Foreskin keratinocyte (primary cell): ENCODE measurements at places on chromosomes 12 and 14.
A peak's percentile ranks its signal among the peaks of the same experiment; 100 is the strongest.

DNA sequence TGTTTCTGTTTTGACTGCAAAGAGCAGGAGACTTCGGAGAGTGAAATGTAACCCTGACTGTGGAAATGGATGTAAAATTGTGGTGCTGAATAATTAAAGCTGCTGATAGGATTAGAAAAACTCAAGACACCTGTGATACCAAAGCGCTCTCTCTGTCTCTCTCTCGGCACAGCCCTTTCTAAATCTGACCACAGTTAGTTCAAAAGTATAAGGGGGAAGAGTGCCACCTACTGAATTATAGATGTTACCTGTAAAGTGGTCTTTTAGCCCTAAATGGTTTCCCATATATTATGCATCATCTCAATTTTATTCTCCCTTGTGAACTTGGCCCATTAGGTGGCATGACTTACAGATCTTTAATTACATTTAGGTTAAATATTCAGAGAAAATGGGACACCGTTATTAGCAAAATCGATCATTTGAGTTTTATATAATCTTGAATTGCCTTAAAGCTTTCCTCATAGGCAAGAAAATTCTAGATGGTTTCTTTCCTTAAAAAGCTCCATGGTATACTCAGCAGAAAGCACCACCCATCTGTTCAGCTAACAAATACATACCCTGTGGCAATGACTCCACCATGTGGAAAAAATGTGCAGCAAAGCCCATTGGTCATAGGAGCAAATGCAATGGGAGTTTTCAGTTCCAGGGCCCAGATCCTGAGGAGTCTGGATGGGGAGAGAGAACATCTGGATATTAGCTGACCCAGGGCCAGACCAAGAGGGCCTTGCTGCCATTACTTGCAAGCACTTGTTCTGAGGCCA, 18.1 kb downstream of the RFC5 start:
- no peak for DNase-seq

DNA sequence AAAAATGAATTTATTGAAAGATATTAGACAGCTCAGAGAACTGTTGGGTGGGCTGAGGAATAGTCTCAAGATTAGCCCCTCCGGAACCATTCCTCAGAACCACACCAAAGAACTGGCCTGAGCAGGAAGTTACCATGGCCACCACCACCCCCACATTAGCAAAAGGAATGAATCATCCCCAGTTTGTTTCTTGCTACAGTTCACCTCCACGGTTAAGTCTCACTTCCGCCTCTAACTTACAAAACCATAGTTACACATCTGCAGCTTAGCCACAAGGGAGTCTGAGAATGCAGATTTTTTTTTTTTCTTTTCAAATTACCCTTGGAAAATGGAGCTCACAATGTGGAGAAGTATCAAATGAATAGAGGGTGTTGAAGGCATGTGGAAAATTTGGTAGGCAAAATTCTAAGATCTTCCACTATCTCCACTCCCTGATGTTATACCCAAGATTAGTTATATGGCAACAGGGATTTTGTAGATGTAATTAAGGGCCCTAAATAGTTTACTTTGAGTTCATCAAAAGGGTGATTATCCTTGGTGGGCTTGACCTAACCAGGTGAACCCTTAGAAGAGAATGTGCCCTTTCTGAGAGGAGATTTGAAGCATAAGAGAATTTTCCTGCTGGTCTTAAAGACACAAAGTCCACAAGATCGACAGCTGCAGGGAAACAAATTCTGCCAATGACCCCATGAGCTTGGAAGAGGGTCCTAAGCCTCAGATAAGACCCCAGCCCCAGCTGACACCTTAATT, 129.8 kb upstream of the KRR1 start:
- DNase-seq = peak; percentile 90

DNA sequence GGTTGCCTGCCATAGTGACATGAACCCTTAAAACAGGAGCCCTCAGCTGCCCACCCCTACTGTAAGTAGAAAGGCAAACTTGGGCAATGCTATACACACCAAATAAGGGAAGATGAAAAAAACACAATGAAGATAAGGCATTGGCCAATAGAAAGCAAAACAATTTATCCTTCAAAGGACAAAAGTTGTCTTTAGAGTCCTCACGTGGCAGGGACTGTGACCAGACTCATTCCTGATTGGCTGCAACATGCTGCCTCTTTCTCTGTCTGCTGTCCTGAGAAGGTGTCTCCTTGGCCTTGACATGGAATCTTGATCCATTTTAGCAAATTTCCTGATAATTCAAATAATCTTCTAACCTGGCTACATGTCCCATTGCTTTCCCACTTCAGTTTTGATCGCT, 131.9 kb downstream of the GPR135 start:
- no peak for DNase-seq

DNA sequence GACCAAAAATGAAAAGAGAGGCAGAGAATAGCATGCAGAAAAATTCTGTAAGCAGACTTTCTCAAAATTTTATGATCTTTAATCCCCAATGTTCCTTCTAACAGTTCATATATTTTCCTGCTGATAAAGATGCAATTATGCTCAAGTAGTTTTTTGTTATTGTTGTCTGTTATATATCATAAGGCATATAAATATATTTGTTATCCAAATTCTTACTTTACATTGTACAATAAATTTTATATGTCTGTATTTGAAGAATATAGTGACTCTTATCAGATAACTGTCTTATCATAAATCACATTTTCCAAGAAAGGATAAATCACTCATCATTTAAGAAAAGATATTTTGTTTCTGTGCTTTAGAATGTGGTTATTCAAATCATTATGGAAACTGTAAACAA, 2.6 kb downstream of the RASSF9 start:
- DNase-seq = no peak
